ENCODE measurements at places on chromosomes 12 and 14. TPM values are rescaled to one million over a fixed set of nuclear protein-coding genes. Genes with fewer than 3 reads are reported as not detected.

FAM222A gene
- total RNA-seq: 7.2 TPM

KLHDC1 gene
- 0.17 TPM for total RNA-seq

PLA2G1B gene
- 0.24 TPM for total RNA-seq

ABCC9 gene
- total RNA-seq: not detected

RFX4 gene
- not detected for total RNA-seq

ZNF384 gene
- 63.5 TPM for total RNA-seq

CPSF2 gene
- total RNA-seq: 41.1 TPM

OAS3 gene
- 24.6 TPM for total RNA-seq

THTPA gene
- 14.9 TPM for total RNA-seq

HRK gene
- 0.76 TPM for total RNA-seq

LRIG3 gene
- total RNA-seq: 5.4 TPM

DPPA3 gene
- total RNA-seq: not detected

DBX2 gene
- total RNA-seq: not detected

GPR84 gene
- total RNA-seq: not detected

DHRS2 gene
- total RNA-seq: 7.5 TPM

GALNT9 gene
- total RNA-seq: 4.4 TPM

TPH2 gene
- not detected for total RNA-seq

PLEKHG3 gene
- total RNA-seq: 50.8 TPM

ZFHX2 gene
- 1.2 TPM for total RNA-seq

CCDC88C gene
- total RNA-seq: 7.2 TPM

LUM gene
- total RNA-seq: 0.44 TPM

ANKRD33 gene
- 0.12 TPM for total RNA-seq

TBX5 gene
- not detected for total RNA-seq

TMEM121 gene
- total RNA-seq: 6.9 TPM

ZBTB42 gene
- total RNA-seq: 3.5 TPM

DNAJC22 gene
- total RNA-seq: 20.7 TPM

NINJ2 gene
- total RNA-seq: 0.72 TPM

TMPRSS12 gene
- not detected for total RNA-seq

CLEC1A gene
- not detected for total RNA-seq

ZDHHC22 gene
- 0.46 TPM for total RNA-seq

OVCH1 gene
- not detected for total RNA-seq

TSHR gene
- not detected for total RNA-seq

Data from A549 treated with CORT108297 at 1 μM for 4 hours (cell line).